ENCODE measurements at places on chromosomes 16 and 17.

DNA sequence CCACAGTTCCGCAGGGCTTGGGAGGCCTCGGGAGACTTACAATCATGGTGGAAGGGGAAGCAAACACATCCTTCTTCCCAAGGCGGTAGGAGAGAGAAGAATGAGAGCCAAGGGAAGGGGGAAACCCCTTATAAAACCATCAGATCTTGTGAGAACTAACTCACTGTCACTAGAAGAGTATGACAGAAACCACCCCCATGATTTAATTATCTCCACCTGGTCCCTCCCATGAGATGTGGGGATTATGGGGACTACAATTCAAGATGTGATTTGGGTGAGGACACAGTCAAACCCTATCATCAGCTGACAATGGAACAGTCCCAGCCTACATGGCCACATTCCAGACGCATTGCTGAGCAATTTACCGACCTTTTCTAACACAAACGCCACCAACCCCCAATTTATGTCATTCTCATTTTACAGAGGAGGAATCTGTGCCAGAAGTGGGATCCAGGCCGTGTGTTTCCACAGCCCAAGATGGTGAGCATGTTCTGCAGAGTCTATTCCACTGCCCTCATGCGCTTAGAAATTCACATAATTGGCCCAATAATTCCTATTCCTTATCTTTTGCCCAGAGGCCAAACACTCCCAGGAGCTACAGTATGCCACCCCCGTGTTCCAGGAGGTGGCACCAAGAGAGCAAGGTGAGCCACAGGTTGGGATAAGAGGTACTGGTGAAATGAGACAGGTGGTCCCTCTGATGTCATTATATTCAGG, 17.3 kb downstream of the MILR1 start:
- DNase-seq: no peak

GRCh38 chr16:56617212-56618085, 8.1 kb upstream of the MT1E start:
- DNase-seq: no peak

GRCh38 chr17:76385892-76386786, 1.7 kb downstream of the SPHK1 start:
- peak; percentile 28 for DNase-seq

- DNase-seq: no peak
Observed at GRCh38 chr17:31869031-31869430, 10.0 kb upstream of the COPRS start.

DNA sequence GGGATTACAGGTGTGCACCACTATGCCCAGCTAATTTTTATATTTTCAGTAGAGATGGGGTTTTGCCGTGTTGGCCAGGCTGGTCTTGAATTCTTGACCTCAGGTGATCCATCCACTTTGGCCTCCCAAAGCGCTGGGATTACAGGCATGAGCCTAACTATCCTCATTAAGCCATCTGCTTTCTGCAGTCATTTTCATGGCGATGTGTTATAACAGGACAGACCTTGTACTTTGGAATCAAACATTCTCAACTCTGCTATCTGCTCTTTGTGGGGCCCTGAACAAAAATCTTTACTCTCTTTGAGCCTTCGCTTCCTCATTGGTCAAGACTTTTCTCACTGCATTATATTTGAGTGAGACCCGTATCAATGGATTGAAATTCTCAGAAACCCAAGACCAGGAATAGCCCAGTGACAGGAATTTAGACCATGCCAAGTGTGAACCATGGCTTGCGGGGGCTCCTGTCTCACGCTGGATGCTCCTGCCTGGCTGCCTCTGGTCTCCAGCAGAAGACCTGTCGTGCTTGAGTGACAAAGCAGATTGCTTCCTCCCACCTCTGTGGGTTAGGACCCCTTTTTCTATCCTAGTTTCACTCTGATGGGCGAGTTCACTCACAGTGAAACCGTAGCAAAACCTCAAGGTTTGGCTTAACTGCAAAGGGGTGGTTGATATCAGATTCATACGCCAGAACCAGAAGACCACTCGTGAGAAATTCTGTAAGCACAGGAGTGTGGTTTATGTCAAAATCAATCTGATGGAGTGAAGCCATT, 519.1 kb downstream of the MAF start:
- DNase-seq: no peak

DNA sequence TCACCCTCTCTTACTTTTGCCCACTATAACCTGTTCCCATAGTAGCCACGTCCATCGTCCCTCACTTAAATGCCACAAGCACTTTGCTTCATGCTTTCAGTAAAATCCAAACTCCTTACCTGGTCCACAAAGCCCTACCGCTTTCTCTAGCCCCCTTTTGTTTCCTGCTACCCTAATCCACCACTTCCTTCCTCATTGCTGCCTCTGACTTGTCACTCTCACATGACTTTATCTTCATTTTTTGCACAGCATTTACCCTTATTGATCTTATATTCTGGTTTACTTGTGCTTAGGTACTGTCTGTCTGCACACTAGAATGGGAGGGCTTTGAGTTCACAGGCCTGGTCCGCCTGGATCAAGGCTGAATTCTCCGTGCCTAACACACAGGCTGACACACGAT, 340.0 kb downstream of the XYLT1 start:
- DNase-seq: no peak

GRCh38 chr16:82034981-82035612, at the start of gene HSD17B2:
HSD17B2 (plus strand) TSS chr16:82035253; CDS start chr16:82035425, 172 bp downstream.
- DNase-seq: no peak

- DNase-seq: no peak
Observed at GRCh38 chr17:76751416-76751993, 13.6 kb downstream of the MFSD11 start.

DNA sequence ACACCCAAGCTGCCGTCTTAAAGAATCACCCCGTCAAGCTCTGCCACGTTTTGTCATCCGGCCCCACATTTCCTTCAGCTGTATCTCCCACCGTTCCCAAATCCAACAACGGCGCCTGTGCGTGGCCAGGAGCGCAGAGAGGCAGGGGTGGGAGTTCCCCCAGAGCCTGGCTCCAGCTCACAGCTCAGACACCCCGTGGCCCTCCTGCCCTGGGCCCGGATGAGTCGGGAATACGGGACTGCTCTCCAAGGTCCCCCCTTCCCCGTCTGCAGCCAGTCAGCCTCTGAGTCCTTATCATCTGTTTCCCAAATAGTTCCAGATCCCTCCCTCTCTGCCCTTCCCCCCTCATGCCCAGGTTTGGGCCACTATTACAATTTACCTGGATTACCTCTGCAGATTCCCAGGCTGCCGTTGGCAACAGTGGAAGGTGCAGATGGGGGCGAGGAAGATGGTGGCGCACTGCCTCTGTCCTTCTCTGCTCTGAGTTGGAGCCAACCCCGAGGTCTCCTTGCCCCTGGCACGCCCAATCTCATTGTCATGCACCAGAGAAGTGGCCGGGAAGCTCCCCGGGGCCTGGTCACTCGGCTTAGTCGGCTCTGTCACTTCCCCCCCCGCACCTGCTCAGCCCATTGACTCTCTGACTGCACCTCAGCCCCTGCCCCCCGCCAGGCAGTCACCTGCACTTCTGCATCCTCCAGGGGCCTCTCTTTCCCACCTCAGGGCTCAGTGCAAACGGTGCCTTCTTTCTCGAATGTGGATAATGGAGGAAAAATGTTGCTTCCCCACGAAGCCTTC, 18.3 kb upstream of the RPTOR start:
- DNase-seq: no peak

DNA sequence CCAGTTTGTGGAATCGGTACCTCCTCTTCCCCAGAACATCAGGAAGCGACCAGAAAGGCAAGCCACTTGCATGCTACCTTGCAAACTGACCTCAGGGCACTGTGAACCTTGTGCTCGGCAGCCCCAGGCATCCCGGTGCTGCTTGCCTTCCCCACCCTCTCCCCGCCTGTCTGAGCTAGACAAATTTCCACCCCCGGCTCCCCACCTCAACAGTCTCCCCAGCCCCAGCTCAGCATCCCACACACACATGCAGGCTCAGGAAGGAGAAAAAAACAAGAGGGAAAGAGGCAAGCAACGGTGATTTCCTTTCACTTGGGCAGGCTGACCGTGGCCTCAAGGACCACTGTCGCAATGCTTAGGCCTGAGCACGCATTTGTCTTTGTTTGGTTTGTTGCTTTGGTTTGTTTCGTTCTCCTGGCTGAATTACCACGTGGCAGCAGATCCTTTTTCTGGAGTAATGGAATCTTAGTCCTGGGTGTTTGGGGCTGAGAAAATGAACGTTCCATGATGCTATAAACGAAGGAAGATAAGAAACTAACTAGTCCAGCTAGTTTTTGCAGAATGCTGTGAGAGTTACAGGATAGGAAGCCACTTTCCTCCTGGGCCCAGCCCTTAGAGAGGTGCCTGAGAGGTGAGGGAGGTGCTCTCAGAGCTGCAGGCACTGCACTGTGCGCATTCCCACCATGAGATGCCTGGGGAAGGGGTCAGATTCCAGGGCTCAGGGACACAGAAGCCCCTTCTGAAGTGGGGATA, 27.9 kb downstream of the SDK2 start:
- DNase-seq: no peak

- DNase-seq: no peak
Observed at GRCh38 chr16:8374586-8375231, 215.6 kb downstream of the TMEM114 start.

DNA sequence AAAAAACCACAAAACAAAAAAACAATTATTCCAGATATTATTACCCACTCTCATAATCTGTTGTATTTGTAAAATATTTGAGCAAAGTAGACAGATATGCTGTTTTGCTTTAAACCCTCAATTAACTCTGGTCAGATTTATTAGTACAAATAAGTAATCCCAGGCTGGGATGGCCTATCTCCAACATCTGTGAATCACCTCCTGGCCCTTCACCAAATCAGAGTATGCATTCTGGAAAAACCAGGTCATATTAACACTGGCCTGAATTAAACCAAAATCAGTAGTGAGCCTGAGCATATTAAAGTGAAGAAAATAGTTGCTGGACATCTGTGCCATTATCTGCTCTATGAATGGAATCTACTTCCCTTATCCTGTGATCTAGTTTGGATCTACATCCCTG, 41.0 kb downstream of the STAT3 start:
- no peak for DNase-seq

- no peak for DNase-seq
Observed at GRCh38 chr17:55527540-55528118, 16.4 kb upstream of the SMIM36 start.

- peak; percentile 86 for DNase-seq
Observed at GRCh38 chr17:5078106-5079028, at the start of gene ZFP3. ZFP3 (plus strand) TSS chr17:5078467; CDS start chr17:5091505, 13,038 bp downstream.

GRCh38 chr16:4376893-4377572, 5.4 kb downstream of the VASN start:
- no peak for DNase-seq

- no peak for DNase-seq
Observed at GRCh38 chr17:18950346-18950745, 1.6 kb upstream of the SLC5A10 start.

DNA sequence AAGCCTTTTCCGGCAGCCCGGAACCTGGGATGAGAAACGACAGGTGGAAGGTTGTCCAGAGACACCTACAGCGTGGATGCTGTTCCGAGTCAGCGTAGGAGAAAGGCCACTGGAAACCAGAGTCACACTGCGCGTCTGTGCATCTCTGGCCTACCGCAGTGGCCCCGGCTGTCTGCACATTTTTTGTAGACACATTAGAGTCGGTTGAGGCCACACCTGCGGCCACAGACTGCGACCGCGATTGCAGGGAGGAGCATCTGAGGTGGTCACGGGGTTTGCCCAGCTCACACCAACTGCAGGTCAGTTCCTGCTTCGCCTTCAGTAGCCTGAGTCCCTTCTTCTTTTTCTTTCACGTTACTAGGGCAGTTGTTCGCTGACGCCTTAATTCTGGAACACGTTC, 52.4 kb downstream of the WDR45B start:
- DNase-seq: no peak

DNA sequence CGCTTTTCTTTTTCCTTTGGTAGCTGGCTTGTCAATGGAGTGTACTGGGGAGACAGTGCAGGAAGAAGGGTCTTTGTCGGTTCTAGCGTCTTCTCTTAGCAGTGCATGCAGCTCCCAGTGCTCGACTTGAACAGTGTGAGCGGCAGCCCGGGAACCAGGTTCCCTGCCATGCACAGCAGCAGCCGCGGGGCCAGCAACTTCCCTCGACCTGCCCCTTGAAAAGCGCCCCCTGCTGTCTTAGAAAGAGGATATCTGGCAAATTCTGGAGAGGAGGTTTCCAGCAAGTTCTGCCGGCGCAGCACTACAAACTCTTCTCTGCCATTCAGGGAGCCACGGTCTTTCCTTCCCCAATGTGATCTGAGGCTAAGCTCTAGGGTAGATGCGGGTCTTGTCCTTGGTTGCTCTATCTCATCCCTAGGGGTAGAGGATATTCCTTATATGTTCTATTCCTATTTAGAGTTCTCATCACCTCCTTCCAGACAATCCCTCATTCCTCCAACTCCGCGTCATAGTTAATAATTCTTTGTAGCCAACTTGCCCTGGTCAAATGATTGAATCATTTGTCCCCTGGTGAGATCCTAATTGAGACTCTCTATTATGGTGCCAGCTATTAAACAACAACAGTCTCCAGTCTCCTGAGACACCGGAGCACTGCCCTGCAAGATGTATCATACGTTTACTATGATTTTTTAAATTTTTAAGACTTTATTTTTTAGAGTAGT, 451.3 kb downstream of the PMP22 start:
- DNase-seq: no peak

- DNase-seq: peak; percentile 49
Observed at GRCh38 chr17:45052052-45052772, 780 bp upstream of the DCAKD start.

- DNase-seq: no peak
Observed at GRCh38 chr16:4404247-4404966, 12.0 kb downstream of the CORO7 start.

DNA sequence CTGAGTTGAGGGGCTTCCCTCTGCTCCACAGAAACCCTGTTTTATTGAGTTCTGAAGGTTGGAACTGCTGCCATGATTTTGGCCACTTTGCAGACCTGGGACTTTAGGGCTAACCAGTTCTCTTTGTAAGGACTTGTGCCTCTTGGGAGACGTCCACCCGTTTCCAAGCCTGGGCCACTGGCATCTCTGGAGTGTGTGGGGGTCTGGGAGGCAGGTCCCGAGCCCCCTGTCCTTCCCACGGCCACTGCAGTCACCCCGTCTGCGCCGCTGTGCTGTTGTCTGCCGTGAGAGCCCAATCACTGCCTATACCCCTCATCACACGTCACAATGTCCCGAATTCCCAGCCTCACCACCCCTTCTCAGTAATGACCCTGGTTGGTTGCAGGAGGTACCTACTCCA, 26.0 kb downstream of the STH start:
- no peak for DNase-seq

- no peak for DNase-seq
Observed at GRCh38 chr16:85353839-85354685, 241.8 kb upstream of the CIBAR2 start.
